ENCODE measurements at places on chromosomes 16 and 17.

DNA sequence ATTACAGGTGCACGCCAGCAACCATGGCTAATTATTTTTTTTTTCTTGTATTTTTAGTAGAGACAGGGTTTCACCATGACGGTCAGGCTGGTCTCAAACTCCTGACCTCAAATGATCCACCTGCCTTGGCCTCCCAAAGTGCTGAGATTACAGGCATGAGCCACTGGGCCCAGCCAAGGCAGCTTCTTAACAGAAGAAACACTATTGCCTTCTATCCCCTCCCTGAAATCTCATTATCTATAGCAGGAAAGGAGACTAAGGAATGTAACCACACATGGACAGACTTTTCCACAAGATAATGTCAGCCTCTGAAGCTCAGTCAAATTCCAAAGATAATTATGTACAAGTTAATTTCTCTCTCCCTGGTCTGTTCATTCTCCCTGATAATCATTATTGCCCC, 5.7 kb upstream of the ZP2 start:
- DNase-seq, result no peak

DNA sequence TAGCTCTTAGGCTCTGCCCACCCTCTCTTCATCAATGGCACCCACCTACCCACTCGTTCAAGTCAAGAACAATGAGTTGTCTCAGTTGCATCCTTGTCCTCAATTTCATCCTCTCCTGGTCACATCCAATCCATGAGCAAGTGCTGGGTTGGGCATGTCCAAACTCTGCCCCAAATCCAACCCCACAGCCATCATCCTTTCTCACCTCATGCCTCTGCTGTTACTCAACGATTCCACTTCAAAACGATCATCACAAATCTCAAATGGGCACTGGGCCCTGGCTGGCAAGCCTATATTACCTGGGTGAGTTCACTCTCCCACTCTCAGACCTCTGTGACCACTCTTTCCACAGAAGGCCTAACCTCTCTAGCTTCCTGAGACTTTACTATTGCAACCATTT, 12.0 kb upstream of the TEX2 start:
- no peak for DNase-seq

GRCh38 chr16:70749681-70750601, 51.0 kb downstream of the VAC14 start:
- no peak for DNase-seq

DNA sequence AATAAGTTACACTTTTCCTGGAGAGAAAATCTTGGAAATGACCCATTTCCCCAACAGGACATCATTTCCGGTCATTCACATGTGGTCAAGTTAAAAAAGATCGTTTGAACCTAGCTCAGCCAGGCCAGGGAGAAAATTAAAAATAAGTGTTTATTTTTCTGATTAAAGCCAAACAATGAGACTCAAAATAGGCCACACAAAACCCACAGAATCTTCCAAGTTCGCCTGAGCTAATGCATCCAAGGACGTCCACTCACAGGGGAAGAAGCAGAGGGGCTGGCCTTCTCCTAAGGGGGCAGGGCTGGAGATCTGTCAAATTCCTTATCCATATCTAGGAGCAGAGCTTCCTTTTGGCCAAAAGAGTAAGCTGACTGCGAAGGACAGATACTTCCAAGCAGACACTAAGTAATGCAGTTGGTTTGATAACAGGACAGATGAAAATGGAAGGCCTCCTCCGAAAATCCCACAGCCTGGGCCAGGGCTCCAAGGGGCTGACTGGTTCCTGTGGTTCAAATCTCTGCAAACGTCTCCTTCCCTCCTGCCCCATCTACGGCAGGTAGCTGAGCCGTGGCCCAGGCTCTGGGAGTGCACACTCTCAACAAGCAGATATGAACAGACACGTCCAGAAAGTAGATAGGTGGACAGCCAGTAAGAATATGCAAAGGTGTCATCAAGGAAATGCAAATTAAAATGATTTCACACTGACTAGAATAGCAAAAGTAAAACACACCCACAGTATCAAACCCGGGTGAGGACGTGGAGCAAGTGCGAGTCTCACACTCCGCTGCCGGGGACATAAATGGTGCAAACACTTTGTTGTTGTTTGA, 98.5 kb downstream of the MRM3 start:
- no peak for DNase-seq

DNA sequence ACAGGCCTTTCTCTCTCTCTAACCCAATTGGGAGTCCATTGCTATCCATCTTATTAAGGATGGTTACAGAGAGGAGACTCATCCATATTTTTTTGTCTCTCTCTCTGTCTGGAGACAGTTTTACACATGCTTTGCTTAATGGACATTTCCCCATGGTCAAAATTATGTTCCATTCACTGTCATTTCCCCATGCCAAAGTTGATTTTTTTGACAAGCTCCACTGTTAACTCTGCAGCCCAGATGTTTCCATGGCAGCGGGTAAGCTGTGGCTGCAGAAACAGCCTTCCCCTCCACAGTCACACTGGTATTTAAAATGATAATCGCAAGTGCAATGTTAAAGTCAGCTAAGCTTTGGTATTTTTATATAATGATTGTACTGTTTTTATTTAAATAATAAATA, 63.9 kb upstream of the HLF start:
- DNase-seq, result no peak

DNA sequence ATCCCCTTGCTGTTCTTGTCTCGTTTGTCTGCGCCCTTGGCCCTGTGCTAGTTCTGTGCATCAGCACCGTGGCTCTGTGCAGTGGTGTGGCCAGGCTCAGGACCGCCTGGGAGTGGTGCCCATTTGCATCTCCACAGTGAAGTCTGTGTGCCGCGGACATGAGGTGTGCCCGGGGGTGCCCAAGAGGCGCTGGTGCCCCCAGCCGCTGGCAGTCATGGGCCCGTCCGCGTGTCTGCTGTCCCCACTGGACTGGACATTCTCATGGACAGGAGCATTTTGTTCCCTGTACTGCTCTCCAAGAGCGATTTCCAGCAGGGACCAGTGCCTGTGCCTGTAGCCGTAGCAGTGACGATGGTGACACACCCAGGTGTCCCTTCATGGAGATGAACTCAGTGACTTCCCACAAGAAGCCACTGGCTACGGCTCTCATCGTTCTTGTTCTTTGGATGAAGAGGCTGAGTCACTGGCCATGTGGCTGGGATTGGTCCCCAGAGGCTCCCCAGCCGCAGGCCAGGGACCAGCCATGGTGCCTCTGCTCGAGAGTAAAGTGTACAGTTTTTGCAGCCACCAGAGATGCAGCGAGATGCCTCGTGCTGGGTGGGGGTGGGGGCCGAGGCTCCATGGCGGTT, 13.0 kb upstream of the MC1R start:
- no peak for DNase-seq

GRCh38 chr16:12201866-12202265, 225.3 kb downstream of the SNX29 start:
- no peak for DNase-seq

Measured in activated CD4-positive, alpha-beta T cell treated with anti-CD3 and anti-CD28 coated beads for 4 hours (primary cell).